ENCODE measurements at places on chromosomes 2 and 18. TPM values are rescaled to one million over a fixed set of nuclear protein-coding genes. Genes with fewer than 3 reads are reported as not detected.

DNA sequence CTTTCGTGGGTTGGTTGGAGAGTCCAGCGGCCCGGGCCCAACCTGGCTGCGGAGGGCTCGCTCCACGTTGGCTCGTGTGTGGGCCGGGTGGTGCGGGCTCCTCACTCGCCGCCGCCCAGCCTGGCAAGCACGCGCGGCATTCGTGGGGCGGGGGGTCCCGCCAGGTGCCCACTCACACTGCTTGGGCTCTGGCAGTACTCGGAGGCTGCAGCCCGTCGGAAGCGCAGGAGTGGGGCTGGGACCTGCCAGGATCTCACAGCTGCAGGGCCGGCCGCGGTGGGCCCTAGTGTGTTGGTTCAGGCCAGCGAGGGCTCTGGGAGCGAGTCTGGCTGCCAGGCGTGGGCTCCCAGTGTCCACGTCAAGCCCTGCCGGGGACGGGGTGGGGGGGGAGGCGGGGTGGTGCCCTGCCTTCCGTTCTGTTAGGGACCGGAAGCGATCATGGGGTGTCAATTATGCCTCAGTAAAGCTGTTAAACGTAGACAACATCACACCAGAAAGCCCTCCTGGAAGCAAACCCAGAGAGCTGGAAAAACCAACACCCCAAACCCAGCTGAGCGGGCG, 1.0 kb upstream of the HS6ST1 start:
- DNase-seq, result no peak

GRCh38 chr2:170301626-170302025, 123.7 kb downstream of the MYO3B start:
- no peak for DNase-seq

Gene RSAD2
- not detected for total RNA-seq

Gene ZNF532
- 185 TPM for total RNA-seq

Gene ERFE
- total RNA-seq, result 6.3 TPM

Measured in WTC11 (cell line).